ENCODE measurements at places on chromosomes 2 and 18.

GRCh38 chr2:48391616-48392015 is 138.3 kb upstream of the STON1 start:
- no peak for DNase-seq

GRCh38 chr18:28365411-28365831 is 188.5 kb upstream of the CDH2 start:
- no peak for DNase-seq

- DNase-seq: no peak
Measured at GRCh38 chr2:69745035-69745434, 3.1 kb downstream of the ANXA4 start.

DNA sequence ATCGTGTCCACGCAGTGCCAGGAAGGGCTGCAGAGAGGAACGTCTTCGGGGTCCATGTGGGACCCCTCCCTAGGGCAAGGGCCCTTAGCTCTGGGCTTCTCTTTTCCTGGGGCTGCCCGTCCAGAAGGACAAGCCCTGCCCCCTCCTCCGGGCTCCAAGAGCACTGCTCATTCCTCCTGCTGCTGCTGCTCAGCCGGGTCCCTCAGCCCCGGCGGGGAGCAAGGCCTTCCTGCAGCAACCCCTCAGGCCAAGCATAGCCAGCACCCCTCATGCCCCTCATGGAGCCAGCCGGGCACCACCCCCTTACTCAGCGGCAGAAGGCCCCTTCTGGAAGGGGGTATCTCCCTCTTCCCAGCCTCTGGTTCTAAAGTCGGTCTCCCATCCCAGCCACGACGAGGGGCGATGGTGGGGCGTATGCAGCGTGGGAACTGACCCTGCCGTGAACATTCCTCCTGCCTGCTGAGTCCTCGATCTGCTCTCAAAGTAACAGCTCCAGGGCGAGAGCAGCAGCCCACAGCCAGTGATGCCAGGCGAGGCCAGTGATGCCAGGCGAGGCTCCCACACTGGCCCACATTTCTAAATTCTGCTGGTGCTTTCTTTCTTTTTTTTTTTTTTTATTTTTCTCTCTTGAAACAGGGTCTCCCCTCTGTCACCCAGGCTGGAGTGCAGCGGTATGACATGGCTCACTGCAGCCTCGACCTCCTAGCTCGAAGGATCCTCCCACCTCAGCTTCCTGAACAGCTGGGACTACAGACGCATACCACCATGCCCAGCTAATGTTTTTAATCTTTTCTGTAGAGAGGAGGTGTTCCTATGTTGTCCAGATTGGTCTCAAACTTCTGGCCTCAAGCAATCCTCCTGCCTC is 99.7 kb downstream of the HDAC4 start:
- DNase-seq: no peak

DNA sequence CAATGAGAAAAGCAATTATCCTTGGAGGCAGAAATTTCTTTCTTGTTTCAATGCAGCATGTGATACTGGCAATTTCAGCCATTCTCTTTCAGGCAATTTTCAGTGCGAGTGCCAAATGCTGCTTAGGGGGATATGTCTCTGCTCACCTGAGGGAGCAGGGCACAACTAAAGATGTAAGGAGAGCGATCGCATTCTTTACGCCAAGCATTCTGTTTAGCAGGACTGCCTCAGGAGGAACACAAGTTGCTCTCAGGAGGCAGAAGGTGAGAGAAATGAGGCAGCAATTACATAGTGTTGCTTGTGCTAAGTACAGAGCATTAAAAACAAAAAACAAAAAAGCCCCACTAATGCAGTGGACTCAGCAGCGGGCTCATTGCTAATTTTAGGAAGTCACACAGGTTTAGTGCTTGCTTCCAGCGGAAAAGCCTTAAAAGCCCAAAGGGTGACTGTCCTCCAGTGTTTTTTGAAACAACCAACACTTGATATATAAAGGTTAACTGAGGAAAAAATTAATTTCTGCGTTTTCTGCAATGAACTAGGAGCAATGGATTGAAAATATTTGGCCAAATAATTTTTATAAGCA is 116.9 kb downstream of the METTL8 start:
- no peak for DNase-seq

GRCh38 chr2:222963641-222964040 is 88.3 kb upstream of the KCNE4 start:
- DNase-seq: no peak

DNA sequence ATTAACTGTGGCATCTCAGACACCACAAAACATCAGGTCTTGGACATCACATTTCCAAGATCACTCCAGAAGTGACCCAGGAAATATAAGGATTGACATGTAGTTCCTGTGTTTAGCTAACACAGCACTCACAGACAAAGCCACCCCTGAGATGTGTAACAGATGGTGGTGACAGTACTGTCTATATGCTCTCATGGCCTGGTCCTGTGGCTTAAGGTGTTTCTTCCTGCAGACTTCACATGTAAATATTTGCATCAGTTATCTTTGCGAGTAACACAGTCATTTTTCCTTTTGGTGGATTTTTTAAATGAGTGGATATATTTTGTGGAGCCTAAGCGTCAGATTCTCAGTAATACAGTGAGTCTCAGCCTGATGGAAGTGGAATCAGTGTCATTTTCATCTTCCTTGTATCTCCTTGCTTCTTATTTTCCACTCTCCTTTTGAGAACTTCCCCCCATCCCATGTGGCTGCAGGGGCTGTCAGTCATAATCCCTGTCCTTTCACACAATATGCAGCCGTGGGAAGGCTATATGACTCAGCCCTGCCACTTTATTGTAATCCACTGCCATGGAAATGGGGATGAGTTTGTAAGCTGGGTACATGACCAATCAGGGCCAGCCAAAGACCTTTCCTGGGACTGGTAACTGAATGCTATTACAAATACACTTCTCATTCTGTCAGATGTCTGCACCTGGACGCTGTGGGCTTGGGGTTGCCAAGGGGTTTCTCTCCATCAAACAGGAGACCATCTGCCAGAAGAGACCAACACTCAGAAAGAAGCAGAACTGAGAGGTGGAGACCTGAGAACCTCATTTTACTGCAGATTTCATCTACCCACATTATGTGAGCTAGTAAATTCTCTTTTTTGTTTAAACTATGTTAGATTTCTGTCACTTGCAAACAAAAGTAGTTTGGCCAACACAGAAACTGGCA is 74.3 kb downstream of the ICOS start:
- DNase-seq: no peak

- DNase-seq: no peak
Measured at GRCh38 chr18:36567800-36568199, 261.0 kb downstream of the TPGS2 start.

DNA sequence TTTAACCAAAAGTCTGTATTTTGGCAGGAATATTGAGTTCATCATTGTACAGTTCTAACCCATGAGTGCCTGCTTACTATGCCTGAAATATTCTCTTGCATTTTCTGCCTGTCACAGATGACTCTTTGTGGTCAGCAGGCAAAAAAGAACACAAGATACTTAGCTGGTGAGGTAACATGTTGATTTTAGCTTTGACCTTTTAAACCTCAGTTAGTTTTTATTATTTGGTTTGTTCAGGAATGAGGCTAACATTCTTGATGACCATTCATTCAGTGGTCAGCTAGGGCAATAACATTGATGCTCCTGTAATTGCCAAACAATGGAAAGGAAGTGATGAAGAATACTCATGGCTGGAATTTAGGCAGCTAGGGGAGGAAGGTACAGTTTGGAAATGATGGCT is 491.2 kb downstream of the PIK3C3 start:
- no peak for DNase-seq

- DNase-seq: no peak
Measured at GRCh38 chr2:151334082-151334815, 23.1 kb upstream of the TNFAIP6 start.

DNA sequence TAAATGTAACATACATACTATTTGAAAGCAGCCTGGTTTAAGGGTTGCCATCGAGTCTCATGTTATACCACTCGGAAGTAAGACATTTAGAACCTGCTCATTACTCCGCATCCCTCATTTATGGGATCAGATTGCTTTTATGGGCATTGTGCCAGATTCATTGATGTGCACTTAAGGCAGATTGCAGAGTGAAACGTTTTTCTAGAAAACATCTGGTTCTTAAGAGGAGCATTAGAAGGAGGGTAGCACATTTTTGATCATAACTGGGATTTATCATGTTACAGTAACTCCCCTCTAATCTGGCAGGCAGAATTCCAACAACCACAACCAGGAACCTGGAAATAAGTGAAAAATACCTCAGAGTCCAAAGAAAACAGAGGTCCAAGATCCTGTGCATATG is 74.2 kb upstream of the GALNT3 start:
- DNase-seq: no peak

- DNase-seq: no peak
Measured at GRCh38 chr2:20582600-20583221, 68.2 kb downstream of the HS1BP3 start.

GRCh38 chr2:26144031-26144430 is 28.9 kb upstream of the GAREM2 start:
- no peak for DNase-seq

All from activated T-cell treated with anti-CD3 and anti-CD28 coated beads for 4 hours (primary cell).